ENCODE measurements at places on chromosomes 4 and X.

DNA sequence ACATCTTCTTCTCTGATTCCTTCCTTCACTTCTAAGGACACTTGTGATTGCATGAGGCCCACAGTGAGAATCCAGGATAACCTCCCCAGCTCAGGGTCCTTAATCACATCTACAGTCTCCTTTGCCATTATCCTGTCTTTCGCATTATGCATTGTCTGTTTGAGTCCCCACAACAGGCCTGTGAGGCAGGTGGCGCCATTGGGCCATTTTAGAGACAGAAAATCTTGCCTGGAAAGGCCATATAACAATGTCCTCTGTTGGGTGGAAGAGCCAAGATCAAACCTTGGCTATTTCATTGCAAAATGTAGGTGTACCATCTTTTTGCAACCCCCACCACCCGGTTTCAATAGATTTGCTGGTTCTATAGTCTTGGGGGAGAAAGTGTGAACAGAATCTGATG is 11.8 kb upstream of the DCUN1D4 start:
- DNase-seq, result no peak

DNA sequence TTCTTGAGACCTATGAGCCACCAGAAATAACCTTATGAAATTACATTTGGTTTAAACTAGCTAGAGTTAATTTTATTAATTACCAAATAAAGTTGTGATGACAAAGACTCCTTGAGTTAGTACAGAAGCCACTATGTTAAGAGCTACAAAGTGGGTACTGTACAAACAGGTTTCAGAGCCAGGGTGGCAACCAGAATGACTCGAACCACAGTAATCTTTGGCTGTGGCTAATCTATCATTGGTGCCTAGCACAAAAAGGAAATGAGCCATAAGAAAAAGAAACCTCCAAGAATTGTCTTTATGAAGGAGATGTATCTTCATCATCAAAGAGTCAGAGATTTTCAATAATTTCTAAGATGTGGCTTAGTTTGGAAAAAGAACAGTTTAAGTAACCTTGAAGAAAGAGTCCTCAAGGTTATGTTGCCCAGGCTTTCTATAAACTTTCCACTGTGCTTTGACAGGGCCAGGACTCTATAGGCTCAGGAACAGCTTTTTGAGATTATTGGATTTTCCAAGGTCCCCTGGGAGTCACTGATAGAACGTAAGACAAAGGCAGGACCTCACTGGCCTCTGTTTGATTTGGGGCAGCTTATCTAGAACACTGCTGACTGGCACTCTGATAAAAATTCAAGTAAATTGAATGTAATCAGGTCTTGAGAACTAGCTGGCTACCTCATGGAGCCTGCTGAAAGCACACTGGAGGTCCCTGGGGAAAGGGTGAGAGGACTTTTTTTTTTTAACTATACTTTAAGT is 777.7 kb downstream of the STIM2 start:
- no peak for DNase-seq

- no peak for DNase-seq
These were observed 216.1 kb downstream of the STK32B start for GRCh38 chr4:5267408-5267807.

- peak; percentile 57 for DNase-seq
These were observed 118.0 kb downstream of the PDE5A start for GRCh38 chr4:119510395-119511149.

DNA sequence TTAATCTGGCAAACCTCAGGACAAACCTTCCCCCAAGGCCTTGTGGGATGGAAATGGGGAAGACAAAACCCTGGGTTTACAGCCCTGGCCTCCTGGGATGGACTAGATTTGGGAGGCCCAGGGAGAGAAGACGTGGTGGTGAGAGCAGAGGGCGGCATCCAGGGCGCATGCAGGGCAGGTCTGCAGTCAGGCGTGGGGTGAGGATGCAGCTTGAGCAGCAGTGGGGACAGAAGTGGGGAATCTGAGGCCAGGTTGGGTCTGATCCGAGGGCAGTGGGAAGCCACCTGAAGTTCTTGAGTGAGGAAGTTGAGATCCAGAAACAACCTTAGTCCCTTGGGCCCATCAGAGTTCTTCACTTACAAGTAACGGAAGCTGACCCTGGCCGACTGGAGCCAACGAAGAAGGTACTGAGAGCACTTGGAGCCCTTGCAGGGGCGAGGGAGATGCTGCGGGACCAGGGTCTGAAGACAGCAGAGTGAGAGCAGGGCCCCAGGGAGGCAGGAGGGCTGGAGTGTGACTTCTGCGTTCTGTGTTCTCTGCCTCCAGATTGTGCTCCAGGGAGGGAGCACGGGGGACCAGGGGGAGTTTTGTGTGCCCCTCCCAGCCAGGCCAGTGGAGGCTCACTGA is 42.0 kb upstream of the GPR78 start:
- no peak for DNase-seq

- no peak for DNase-seq
These were observed 31.6 kb upstream of the CLNK start for GRCh38 chr4:10716163-10716562.

DNA sequence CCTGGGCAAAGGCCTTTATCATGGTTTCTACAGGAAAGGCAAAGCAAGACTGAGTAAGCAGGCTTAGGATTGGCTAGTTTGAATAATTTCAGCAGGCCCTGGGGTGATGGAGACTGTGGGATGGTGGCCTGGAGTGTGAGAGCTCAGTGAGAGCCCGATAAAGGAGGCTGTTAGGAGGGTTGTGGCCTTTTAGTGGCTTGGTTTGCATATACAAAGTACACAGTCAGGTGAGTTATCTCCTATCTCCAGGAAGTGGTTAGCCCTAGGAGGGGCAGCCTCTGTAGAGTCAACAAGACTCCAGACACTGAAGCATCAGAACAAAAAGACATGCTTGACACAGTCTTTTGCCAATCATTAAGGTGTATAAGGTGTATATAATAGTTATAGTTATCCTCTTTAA is 157.2 kb downstream of the CFAP299 start:
- DNase-seq, result no peak

GRCh38 chr4:84001876-84002569 is 466.1 kb downstream of the GPAT3 start:
- DNase-seq, result no peak

GRCh38 chr4:132691668-132692067 is 457.4 kb upstream of the PCDH10 start:
- DNase-seq, result no peak

DNA sequence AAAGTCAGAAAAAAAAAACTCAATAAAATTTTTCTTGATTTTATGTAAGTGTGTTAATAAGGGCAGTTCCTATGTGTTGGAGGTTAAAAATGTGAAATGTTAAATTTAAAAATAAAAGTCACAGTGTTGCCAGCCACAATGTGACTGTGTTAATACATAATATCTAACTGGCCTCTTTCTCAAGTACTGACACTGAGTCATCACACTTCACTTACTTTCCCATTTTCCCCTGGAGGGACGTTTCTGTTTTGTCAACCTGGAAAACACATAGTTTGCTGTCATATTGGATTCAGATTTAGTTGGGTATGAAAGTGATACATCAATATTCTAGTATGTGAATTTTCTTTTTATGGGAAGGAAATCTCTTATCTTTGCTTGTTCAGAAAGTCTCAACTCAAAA is 46.4 kb downstream of the ARHGEF38 start:
- no peak for DNase-seq

- no peak for DNase-seq
These were observed 30.9 kb downstream of the PAGE2 start for GRCh38 chrX:55119712-55120111.

DNA sequence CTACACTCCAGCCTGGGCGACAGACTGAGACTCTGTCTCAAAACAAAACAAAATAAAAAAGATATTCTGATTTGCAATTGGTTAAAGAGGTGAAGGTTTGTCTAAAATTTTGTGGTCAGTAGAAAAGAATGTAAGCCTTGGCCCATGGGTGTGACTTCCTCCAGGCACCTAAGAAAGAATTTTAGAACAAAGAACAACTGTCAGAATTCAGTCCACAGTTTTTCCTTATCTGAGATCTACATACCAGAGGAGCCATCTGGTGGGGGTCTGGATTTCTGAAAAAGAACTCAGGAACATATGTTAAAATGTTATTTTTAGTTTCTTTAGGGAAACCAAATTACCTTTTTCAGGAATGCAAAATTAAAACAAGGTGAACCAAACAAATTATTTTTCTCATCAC is 434.1 kb downstream of the ANKRD50 start:
- DNase-seq, result no peak

DNA sequence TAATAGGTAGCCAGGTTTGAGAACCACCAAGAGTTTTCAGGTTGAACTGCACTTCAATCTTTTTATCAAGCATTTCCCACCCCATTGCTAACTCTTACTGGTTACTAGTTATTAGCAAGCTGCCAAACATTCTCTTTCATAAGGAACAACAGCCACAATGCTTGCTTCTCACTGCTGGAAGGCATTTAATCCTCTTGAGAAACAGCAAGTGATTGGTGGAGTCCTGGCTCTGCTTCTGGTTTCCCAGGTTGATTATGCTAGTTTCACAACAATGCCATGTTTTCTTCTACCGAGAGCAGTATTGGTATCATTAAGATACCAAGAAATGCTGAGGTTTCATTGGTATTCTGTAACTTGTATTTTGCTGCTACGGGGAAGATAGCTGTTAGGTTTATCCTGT is 32.2 kb upstream of the TXLNG start:
- no peak for DNase-seq

DNA sequence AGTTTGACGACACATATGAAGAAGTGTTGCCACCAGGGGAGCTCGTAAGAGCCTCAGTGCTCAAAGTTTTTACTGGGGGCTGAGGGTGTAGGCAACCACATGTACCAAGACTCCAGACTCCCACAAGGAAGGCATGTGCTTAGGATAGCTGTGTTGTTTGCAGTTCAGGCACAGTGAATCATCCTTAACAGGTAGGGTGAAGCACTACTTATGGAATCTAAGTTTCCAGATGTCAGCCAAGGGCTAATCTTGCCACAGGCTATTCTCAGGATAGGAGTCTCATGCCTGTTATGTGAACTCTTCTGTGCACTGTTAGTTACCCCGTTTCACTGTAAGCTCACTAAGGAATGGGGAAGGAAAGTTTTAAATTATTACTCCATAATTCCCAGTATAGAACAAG is 202.6 kb downstream of the TMA16 start:
- DNase-seq, result no peak

Data from AG09309 (cell line).